Stimulated activated effector memory CD8-positive, alpha-beta T cell treated with anti-CD3 and anti-CD28 coated beads, Interleukin-12 subunit alpha, Interleukin-12 subunit beta, amount 100 ng/mL, for 72 hours (primary cell): ENCODE measurements at places on chromosomes 5 and 9.

DNA sequence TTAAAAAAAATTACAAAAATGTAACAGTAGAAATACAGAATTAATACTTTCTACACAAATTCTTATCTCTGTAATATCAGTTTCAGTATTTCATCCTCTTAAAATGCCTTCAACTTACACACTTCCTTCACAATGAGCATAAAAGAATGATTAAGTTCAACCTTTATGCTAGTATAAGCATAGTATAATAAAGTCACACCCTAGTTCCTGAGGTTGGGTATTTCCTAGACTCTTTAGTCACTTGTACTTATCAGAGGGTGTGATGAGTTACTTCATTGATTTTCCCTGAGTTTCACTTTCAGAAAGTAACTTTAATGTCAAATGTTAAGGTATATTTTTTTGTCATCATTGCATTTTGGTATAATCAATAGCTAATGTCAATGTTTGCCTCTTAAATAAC is 302.4 kb downstream of the PDE4D start:
- no peak for DNase-seq

DNA sequence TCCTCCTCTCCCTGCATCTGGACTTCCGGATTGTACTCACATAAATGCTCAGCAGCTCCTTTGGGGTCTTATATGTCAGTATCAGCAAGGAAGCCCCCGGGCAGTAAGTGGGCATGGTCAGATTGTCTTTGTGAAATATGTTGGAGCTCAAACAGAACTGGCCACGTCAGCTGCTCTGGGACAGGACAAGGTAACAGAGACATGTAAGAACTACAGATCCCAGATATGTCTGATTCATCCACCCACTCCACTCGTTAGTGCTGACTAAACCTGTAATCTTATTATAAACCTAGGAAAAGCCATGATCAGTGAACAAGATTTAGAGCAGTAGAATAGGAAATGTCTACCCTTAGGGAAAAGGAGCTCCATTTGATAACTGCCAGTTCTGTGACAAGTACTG is 561.8 kb downstream of the CETN3 start:
- no peak for DNase-seq

GRCh38 chr5:132468656-132469379 is 21.8 kb downstream of the IRF1 start:
- DNase-seq = no peak

DNA sequence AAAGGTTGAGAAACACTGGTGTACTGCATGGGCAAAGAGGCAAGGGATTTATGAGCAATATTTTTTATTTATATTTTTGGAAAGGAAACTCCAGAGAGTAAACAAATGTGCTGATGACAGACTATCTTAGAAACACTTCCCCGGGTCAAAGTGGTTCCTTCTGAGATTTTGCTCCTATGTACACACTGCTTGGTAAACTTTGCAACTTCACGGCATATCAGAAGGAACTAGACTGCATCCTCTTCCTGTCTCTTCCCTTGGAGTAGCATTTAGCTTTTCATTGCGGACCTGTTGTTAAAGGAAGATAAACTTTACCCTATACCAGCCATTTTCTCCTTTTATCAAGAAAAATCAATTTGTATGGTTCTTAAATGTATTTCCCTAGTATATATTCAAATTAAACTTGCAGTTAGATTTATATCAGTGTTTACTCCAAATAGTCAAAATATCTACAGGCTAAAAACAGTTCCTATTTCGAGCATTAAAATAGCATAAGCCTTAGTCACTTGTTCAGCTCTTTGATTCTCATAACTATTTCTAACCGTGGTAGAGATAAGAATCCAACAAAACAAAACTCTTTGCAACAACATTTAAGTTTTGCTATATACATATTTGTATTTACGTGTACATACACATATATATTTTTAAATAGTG is 48.0 kb upstream of the LRRC19 start:
- no peak for DNase-seq

DNA sequence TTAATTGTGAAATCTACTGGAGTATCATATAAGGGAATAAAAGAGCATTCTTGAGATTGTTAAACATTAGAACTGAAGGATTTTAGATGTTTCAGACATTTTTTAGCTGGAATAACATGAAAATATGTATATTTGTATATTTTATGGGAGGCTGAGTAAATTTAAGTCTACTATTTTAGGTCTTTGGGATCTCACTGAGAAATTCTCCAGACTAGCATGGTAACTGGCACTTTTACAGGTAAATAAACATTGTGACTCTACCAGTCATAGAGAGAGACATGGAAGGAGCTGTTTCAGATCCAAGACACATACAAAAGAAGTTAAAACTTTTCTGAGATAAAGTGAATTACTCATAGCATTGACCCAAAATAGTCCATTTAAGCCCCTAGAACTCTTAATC is 59.4 kb downstream of the NDUFAF2 start:
- no peak for DNase-seq

- no peak for DNase-seq
These were observed 46.3 kb upstream of the CNTLN start for GRCh38 chr9:17088566-17088965.

GRCh38 chr5:172255444-172255843 is 28.1 kb downstream of the UBTD2 start:
- no peak for DNase-seq

DNA sequence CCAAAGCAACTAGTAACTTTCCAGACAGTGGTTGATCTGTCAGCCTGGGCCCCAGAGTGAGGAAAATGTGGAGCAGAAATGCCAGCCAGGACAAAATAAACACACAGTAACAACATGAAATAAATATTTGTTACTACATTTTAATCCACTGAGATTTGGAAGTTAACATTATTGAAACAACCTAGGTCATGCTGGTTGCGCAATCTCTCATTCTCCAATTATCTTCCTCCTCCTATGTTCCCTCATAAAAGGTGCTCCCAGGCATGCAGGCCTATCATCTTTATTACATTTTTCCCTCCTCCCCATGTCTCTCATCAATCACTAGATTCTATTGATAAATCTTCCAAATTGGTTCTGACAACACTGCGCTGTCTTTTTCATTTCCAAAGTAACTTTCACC is 363.1 kb downstream of the HINT1 start:
- no peak for DNase-seq

GRCh38 chr5:131302506-131302905 is 38.7 kb downstream of the CDC42SE2 start:
- DNase-seq = no peak
